ENCODE measurements at places on chromosomes 3 and 15.
A peak's percentile ranks its signal among the peaks of the same experiment; 100 is the strongest.

DNA sequence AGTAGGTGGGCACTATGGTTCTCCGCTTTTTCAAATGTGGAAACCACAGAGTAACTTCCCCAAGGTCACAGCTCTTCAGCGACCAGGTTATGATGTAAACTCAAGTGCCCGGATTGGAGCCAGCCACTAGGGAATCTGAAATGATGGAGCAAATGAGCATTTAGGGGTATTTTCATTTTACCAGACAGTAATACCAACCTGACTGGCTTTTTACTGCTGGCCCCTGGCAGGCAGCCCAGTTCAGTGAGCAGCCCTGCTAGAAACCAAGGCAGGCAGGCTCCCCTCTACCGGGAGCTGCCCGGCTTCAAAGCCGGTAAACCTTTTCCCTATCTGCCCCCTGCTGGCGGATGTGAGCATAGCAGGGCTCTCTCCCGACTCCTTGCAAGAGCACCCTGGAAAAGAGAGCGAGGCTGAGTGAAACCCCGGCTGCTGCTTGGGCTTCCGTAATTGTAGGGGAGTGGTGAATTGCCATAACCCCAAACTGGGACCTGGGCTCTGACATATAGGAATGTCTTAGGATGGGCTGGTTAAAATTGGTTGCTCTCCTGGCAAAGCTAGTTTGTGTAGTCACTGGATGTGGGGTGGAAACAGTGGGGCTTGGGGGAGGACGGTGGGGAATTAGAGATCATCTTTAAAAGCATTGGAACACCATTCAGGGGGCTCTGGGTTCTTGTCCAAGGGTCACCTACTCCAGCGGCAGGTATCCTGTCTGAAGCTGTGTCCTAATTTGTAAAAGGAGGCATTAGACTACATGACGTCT is 98.0 kb upstream of the TNFAIP8L3 start:
- DNase-seq, result peak; percentile 81

DNA sequence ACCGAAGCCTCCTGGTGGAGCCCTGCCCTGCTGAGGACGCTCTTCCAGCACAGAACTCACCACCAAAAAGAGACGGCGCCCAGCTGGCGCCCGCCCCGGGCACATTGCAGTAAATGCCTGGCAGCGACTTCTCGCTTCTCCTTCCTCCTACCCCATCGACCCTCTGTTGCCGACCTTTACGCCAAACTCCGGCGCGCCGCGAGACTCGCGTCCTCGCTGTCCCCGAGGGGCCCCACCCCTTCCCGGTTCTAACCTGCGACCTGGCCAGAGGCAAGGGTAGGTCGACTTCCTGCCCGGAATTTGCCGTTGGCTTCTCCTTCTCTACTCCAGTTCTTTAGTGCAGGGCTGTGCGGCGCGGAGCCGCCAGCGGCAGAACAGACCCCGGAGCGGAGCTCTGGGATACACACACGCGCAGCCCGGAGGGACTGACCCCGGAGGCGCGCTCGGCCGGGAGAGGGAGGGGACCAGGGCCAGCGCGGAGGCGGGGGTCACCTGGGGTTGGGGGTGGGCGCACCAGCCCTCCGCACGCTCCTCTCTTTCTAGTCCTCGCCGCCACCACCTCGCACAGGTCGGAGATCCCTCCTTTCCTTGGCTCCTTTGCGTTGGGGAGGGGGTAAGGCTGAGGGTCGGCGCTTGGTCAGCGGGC is 226.6 kb upstream of the AZI2 start:
- DNase-seq, result no peak

DNA sequence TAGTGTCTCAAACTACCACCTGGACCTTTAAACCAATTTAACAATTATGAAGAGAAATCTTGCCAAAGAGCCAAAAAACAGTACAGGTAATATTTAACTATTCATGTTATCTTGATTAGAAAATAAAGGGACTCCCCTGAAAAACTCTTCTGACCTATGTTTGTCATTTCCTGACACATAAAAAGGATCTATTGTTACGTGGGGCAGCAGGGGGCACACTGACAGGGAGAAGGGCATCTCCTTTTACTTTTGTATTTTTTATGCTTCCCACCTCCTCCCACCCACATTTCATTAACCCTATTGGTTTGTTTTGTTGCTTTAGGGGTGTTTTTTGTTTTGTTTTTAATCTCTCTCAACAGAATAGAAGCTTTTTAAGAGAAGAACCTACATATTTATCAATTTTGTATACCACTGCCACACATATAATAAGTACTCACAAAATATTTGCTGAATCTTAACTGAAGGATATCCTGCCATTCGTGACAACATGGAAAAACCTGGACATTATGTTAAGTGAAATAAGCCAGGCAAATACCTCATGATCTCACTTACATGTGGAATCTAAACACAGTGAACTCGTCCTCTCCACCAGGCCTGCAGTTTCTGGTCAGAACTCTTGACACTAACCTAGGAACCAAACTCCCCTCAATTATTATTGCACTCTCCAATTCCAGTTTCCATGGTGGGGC is 17.7 kb downstream of the STAG1 start:
- DNase-seq, result peak; percentile 8

DNA sequence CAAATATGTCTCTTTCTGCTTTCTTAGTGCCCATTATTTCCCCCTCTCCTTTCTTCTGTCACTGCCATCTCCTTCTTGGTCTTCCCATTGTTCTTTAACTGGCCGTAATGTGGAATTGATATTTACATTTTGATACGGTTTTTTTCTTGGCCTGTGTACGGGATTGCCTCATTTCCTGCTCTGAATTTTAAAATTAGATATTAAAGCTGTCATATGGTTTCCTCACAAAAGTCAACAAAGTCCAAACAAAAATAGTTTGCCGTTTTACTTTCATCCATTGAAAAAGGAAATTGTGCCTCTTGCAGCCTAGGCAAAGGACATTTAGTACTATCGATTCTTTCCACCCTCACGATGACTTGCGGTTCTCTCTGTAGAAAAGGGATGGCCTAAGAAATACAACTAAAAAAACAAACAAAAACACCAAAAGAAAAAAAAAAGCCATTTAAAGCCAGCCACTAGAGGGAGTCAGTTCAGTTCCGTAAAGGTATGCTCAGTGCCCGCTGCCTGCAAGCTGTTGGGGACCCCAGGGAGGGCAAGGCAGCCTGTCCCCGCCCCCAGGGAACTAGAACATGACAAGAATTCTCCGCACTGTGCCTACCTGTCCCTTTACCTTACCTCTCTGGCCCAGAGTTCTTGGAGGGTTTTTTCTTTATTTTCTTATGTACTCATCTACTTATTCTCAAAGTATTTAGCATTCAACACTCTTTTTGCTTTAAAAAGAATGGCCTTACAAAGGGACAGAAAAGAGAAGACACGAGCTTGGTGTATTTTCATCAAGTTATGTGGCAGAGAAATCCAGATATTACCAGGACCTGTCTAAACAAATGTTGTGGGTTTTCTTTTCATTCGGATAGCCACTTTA is 30.0 kb upstream of the NR2E3 start:
- DNase-seq, result peak; percentile 55

DNA sequence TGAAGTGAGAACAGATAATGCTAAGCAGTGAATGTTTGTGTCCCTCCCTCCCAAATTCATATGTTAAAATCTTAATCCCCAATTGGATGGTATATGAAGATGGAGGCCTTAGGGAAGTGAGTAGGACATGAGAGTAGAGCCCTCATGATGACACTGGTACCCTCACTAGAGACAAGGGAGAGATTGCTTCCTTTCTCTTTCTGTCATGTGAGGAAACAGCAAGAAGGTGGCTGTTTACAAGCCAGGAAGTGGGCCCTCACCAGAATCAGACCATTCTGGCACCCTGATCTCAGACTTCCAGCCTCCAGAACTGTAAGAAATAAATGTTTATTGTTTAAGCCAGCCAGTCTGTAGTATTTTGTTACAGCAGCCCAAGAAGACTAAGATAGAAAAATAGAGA is 209.5 kb downstream of the SATB1 start:
- no peak for DNase-seq

DNA sequence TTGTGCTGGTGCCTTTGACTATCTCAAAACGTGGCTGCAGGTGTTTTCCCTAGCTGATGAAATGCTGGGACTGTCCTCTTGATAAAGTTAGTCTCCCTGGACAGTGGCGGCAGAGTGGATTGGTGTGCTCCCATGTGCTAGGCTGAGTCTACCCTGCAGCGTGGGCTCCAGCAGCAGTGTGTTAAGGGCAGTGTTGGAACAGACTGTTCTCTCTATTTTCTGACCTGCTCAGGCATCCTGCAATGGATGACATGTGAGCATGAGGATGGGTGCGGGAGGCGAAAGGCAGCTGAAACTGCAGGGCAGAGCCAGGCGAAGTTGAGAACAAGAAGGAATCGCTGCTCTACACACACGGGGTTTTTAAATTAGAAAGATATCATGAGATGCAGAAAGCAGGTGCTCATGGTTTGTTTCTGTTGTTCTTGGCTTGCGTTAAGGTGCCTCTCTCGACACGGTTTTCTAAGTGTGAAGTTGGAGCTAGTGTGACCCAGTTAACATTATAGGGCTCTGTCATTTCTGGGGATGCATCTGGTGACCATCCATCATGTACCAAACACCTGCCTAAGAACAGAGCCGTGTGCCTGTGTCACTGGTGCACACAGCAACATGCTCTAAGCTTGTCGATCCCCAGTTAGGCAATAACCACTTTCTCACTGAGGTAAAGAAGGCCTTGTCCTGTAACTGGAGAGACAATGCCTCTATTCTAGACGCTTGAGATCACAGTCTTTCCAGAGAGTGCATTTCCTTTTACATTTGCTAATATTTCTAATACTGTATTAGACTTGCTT is 44.3 kb downstream of the SLCO3A1 start:
- no peak for DNase-seq

GRCh38 chr15:25766417-25766816 is 96.7 kb downstream of the ATP10A start:
- DNase-seq, result no peak

- DNase-seq, result no peak
Observed at GRCh38 chr15:26157081-26157480, 294.0 kb upstream of the ATP10A start.

DNA sequence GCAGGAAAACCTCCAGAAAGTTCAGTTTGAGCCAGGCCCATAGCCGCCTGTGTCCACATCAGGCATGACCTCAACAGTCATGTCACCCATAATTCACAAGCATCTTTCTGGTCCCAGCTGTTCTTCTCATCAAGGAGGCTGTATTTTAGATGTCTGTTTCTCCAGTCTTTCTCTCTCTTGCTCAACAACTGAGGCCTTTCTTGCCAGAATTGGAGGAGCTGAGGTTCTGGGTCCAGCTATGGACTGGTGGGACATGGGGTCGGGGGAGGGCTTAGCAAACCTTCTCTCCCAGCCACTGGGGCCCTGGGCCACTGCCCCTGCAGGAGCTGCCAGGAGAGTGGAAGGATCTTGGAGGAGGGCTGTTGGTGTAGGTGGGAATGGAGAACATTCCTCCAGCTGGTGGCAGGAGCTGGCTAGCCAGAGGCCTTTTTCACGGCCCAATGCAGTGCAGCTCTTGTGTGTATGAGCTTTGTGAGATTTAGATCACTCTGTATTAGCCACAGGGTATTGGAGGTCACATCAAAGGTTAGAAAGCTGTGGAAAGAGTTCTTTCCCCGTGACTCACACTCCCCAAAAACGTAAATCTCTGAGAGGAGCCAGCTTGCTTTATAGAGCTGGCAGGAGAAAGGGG is 23.5 kb downstream of the MAGEF1 start:
- DNase-seq, result peak; percentile 59

DNA sequence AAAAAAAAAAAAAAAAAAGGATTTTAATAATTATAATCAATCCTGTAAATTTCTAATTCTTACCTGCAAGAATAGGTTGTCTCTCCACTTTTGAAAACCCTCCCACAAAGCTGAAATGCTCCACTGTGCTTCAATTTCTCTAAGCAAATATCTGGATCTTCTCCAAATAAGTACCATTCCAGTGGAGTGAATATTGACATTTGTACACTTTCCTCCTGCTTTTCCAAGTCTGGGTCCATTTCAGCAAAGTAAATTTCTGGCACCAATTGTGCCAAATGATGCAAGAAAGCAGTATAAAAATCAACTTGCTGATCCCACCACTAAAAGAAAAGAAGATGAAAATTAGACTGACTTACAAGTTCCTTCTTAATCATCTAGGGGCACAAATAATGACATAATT is 19.9 kb downstream of the UBR1 start:
- DNase-seq, result no peak

GRCh38 chr3:133644768-133645167 is 17.0 kb downstream of the TOPBP1 start:
- DNase-seq, result peak; percentile 84

GRCh38 chr3:33717616-33717865 is 513 bp downstream of the CLASP2 start:
- DNase-seq, result no peak

- peak; percentile 58 for DNase-seq
Observed at GRCh38 chr3:139218046-139218445, 125.8 kb upstream of the MRPS22 start.

- DNase-seq, result no peak
Observed at GRCh38 chr15:75872403-75872990, 29.2 kb downstream of the UBE2Q2 start.

DNA sequence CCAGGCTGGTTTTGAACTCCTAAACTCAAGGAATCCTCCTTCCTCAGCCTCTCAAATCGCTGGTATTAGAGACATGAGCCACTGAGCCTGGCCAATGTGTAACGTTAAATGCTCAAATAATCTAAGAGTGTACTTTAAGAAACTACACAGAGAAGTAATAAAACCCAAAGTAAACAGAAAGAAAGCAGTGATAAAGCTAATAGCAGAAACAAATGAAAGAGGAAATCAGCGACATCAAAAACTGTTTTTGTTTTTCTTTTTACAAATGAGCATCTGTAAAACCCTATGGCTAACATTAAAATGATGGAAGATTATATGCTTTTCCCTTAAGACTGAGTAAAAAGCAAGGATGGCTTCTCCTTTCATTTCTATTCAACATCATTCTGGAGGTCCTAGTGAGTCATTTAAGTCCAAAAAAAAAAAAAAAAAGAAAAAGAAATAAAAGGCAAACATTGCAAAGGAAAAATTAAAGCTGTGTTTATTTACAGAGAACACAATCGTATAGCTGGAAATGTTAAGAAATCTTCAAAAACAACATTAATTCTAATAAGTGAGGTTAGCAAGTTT is 36.8 kb upstream of the FNDC3B start:
- DNase-seq, result no peak

DNA sequence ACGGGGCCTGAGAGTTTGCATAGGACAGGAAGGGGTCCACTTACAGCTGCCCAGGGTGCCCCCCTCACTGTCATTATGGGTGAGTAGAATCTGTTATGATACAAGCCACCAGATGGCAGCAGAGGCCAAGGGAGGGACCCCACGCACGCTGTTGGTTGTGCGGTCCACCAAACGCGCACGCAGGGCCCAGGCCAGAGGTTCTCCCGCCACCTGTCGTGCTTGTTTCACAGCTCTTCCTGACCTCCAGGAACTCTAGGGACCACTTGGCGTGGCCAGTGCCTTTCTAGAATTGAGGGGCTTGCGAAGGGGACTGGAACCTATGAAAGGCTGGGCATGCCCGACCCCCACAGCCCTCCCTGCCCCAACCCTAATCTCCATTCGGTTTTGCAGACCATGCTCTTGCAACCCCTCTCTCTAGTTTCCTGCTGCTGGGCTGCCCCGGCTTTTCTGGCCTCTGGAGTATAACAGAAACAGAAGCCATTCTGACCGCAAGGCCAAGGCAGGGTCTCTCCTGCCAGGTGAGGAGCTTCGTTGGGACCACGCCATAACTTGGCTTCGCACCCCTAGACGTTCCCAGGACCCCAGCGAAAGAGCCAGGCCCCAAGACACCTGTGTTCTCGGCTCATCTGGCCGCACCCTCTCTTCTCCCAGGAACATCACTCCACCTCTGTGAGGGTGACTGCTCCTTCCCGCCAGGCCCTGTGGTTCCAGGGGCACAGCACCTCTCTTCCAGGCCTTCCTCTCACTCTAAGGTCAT is 46.0 kb downstream of the ALDH1L1 start:
- DNase-seq, result peak; percentile 16

GRCh38 chr3:52854013-52854412 is 19.2 kb upstream of the MUSTN1 start:
- no peak for DNase-seq

GRCh38 chr3:50242851-50243542 is 7.0 kb downstream of the GNAI2 start:
- peak; percentile 76 for DNase-seq

Data from amniotic epithelial cell (primary cell).